Central memory CD4-positive, alpha-beta T cell (primary cell): ENCODE measurements at places on chromosomes 7 and 10.

DNA sequence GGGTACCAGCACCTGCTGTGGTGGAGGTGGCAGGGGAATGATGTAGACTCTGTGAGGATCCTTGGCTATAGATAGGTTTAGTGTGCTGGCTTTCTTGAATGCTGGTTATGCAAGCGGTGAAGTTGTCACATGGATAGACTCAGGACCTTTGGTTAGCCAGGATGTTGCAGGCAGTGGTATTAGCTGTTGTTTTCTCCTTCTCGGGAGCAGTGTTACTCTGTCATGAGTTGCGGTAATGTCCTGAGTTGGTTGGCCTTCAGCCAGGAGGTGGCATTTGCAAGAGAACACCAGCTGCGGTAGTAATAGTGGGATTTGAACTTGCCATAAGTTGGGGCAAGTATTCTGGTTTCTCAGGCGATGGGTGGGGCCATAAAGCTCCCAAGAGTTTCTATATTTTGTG lies 10.8 kb downstream of the AGK start:
- DNase-seq, result no peak

- DNase-seq, result no peak
These were observed 272.8 kb upstream of the TCERG1L start for GRCh38 chr10:131584287-131584686.

- no peak for DNase-seq
These were observed 71.7 kb downstream of the MYL10 start for GRCh38 chr7:101557421-101557820.

GRCh38 chr10:30701451-30702173 lies 72.1 kb upstream of the LYZL2 start:
- DNase-seq, result peak; percentile 78

DNA sequence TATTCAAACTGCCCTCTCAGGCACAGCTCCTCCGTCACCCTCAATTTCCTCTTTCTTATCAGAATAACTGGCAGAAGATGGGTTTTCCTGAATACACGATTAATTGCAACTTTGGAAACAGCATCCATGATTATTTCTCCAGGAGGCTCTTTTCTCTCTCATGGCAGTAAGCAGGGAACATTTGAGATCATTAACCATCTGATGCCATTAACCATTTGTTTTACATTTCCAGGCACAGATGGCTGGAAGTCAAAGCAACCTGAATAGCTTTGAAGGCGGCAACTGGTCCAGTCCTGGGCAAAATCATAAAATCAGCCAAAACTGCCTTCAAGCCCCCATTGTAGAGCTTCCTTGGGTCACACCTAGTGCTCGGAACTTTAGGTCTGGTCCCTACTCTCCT lies 289.5 kb upstream of the AOAH start:
- no peak for DNase-seq
